Cerebellum (tissue), 4 donors: ENCODE measurements at places on chromosomes 11 and 22.

GRCh38 chr11:65555693-65556231 lies 2.4 kb downstream of the LTBP3 start:
- no peak for DNase-seq

GRCh38 chr22:31346733-31347250 lies 646 bp upstream of the PATZ1 start:
- no peak for DNase-seq

GRCh38 chr22:35430897-35431322 lies 31.0 kb downstream of the MCM5 start:
- peak; percentile 83 for DNase-seq

DNA sequence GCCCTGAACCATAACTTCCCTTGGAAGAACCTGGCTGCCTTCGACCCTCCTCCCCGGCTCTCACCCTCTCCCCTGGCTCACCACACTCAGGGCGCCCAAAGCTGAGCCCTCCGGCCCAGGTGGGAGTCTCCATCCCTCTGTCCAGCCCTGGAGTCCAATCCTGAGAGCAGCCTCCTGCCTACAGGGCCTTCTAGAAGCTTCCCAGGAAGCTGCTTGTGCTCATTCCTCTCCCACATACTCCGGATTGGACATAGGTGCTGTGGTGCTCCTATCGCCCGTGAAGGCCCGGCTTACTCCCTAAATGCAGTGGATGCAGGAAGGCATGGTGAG lies 1332.0 kb downstream of the BRD1 start:
- DNase-seq, result no peak

DNA sequence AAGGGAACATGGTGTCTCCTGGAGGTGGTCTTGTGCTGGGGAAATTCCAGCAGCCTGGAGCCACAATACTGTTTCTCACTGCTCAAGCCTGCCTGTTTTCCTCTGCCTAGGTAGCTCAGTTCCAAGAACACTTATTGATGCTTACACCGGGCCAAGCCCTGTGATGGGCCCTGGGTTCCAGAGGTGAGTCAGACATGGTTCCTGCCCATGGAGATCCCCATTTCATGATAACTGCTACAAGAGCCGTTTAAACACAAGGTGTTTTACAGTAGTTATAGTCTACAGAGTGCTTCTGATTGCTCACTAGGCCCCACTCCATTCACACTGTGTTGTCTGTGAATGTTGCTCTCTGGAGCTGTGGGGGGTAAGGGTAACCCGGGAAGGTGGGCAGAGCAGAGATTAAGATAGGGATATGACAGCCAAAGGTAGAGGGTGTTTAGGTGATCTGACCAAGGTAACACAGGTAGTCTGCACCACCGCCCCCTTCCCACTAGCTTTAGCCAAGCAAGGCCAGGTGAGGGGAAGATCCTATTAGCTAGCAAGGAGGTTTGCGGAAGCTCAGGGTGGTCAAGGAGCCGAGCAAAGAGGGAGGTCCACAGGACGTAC lies 696 bp upstream of the MICAL2 start:
- DNase-seq, result no peak

DNA sequence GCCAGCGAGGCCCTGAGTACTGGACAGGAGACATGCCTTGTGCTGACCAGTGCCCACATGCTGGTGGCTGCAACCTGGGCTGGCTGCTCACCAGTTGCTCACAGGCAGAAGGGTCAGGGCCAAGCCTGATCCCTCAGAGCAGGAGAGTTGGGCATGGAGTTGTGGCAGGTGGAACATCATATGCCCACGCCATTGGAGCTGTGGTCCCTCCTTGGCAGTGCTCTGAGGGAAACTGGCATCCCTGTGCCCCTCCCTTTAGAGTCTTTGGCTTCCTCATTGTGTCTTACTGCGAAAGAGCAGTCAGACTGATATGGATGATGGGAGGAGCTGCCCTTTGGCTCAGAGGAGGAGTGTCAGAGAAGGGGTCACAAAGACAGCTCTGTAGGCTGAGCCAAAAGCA lies 3.1 kb upstream of the MYEOV start:
- DNase-seq, result no peak
